ENCODE measurements at places on chromosomes 6 and 20.

DNA sequence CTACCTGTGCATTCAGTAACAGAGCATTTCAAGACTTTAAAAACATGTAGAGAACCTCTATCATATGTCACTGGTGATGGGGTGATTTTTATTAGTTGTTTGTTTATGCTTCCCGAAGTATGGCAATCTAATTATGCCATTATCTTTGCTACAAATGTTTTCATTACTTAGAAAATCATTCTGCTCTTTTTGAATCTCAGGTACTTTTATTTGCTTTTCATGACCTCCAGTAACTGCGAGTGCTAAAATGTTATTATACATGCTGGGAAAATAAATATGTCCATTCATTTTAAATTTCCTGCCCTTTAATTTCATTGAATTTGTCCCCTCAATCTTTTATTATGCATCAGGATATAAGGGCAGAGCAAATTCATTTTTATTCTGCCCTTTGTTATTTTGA is 515.7 kb downstream of the NKAIN2 start:
- DNase-seq, result no peak

GRCh38 chr6:135449246-135449645 is 48.3 kb downstream of the AHI1 start:
- no peak for DNase-seq

- no peak for DNase-seq
Observed at GRCh38 chr6:12113190-12113577, 101.1 kb downstream of the HIVEP1 start.

DNA sequence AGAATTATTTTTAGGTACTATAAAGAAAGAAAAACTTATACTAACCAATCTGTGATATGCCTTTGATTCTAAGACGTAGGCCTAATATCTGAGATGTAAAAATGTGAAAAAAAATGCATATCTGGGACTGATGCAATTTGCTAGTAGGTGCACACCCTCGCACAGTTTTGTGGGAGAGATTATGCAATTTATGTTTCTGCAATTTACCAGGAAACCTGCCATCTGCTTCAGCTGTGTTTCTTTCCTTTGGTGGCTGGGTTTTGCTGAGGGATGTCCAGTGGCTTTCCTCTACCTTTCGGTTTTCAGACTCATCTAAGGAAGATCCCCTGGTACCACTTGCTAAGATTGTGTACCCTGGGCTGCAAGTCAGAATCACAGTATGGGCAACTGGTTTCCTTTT is 186.9 kb downstream of the ZFP64 start:
- DNase-seq, result no peak

- peak; percentile 80 for DNase-seq
Observed at GRCh38 chr6:169070506-169071176, 183.0 kb downstream of the THBS2 start.

Measured in keratinocyte (primary cell).